Activated CD8-positive, alpha-beta memory T cell treated with anti-CD3 and anti-CD28 coated beads for 24 hours (primary cell): ENCODE measurements at places on chromosomes 2 and 18.

DNA sequence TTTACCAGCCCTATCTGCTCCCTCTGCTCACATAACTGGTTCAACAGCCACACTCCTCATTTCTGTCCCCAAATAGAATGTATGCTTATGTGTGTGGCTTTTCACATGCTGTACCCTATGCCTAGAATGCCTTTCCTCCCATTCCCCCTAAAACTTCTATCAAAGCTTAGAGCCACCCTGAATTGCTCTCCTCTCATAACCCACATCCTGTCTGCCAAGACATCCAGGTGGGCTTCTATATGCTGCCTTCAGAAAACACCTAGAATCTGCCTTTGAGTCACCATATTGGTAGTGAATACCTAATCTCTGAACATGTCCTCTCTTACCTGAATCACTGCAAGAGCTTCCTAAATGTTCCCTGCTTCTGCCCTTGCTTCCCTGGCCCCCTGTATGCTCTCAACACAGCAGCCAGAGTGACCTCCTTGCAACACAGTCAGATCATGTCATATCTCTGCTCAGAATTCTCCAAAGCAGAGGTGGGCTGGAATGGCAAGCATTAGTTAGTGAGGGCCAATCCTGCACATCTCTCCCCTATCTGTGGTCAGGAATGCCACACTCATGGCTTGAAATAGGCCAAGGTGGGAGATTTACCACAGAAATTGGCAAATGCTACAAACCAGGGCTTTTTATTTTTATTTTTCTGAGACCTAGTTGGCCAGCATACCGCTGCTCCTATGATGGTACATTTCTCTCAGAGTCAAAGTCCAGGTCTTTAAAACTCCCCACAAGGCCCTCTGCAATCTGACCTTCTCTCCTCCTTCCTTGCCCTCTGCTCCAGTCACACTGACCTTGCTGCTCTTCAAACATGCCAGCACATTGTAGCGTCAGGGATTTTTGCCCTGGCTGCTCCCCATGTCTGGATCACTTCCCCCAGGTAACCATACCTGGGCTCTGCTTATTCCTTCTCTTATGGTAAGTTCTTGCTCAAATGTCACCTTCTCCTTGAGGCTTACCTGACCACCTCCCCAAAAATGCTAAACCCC, 111.8 kb upstream of the STON1 start:
- DNase-seq = no peak

GRCh38 chr2:20110876-20111275, 59.4 kb upstream of the LAPTM4A start:
- no peak for DNase-seq

- no peak for DNase-seq
These were observed 64.4 kb downstream of the AOX1 start for GRCh38 chr2:200650195-200650594.

DNA sequence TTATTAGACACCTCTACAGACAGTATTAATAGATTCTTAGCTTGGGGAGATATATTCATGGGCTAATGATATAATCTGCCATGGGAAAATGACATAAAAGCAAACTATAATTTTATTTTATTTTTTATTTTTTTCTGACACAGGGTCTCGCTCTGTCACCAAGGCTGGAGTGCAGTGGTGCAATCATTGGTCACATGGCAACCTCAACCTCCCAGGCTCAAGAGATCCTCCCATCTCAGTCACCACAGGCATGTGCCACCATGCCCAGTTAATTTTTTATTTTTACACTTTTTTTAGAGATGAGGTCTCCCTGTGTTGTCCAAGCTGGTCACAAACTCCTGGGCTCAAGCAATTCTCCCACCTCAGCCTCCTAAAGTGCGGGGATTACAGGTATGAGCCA, 39.3 kb downstream of the RTN4 start:
- no peak for DNase-seq

DNA sequence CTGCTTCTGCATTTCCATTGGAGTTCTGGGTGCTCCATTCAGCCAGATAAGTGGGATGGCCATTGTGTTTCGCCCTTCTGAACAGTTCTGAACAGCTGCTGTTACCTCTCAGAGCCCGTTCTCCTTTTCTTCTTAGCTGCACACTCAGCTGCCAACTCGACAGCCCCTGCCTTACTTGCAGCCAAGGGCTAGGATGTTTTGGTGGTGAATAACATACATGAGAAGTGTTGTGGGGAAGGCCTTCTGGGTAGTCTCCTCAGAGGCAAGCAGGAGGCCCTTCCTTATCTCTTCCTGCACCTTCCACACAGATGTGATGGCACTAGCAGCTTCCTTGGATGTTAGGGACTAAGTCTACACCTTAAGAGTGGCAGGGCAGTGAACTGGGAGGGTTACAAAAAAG, 138.4 kb upstream of the NOSTRIN start:
- DNase-seq = no peak

GRCh38 chr2:46328291-46328690, 31.1 kb downstream of the EPAS1 start:
- DNase-seq = no peak

DNA sequence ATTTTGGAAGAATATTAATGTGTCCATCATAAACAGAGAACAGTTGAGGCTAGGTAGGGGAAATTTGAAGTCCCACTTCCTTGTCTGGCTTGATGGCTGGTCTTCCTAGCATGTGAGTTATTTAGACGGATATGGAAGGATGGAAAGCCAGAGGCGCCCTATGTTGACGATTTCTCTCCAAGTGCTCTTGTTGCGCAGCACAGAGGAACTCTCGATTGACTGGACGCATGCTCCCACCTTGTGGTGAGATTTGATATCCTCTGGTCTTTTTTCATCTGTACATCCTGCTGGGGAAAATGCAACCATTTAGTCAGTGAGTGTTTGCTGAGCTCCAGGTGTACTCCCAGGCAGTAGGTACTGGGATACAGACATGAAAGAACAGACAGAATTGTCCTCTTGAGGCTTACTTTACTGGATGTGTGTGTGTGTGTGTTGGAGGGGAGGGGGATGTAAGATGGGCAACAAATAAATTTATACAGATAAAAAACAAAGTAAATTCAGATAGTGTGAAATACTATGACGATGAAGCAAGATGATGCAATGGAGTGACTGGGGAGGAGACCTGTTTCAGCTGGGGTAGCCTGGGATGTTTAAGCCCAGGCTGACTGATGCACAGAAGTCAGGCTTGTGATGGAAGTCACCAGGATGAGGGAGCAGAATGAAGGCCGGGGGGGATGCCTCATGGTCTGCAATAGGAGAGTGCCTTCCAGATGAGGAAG, 137.2 kb downstream of the TRIM43 start:
- DNase-seq = no peak

- DNase-seq = no peak
These were observed 1.9 kb downstream of the YES1 start for GRCh38 chr18:809985-810642.

GRCh38 chr2:235494716-235495372, 1.0 kb downstream of the AGAP1 start:
- DNase-seq = no peak

- DNase-seq = no peak
These were observed 36.1 kb upstream of the TXNDC2 start for GRCh38 chr18:9849407-9850283.

DNA sequence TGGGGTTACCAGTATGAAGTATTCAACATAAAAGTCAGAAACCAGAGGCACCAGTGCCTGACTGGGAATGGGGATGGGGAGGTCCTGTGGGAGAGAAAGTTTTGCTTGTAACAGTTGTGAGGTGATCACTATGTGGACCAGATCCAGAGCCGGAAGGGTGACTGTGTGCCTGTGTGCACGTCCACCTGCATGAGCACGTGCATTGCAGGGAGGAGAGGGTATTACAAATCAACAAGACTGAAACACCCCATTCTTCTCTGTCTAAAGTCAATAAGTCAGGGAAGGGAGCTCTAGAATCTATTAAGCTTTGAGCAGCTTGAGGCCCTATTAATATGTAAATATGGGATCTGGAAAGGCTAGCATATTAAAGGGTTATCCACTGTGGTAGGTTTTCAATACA, 241.0 kb upstream of the ACVR2A start:
- DNase-seq = no peak

GRCh38 chr2:151334082-151334815, 23.1 kb upstream of the TNFAIP6 start:
- no peak for DNase-seq

DNA sequence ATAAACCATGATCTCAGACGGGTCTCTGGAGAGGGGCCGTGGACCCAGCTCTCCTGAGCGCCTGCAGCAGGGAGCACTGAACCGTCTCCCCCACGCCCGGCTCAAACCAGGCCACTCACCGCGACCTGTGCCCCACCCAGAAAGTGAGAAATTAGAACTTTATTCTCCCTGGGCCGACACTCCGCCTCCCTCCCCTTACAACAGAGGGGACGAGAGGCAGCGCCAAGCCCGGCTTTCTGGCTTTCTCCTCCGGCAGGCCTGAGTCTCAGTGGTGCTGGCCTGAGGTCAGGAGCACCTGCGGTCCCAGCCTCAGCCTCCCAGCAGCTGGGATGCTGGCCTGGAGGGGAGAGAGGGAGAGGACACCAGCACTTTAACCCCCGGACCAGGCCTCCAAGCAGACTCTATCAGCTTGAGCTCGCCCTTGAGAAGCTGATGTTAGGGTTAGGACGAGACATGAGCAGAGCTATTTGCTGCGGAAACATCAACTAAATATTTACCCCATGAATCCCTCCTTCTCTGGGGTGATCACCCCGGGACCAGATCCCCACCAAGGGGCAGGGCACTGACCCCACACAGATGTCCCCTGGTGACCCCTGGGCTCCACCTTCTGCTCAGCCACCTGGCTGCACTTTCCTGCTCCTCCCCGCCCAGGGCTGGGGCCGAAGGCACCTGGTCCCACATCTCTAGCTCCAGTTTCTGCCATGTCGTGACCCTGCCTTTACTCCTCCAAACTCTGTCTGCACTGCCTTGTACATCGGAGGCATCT, 856.3 kb upstream of the SALL3 start:
- no peak for DNase-seq

DNA sequence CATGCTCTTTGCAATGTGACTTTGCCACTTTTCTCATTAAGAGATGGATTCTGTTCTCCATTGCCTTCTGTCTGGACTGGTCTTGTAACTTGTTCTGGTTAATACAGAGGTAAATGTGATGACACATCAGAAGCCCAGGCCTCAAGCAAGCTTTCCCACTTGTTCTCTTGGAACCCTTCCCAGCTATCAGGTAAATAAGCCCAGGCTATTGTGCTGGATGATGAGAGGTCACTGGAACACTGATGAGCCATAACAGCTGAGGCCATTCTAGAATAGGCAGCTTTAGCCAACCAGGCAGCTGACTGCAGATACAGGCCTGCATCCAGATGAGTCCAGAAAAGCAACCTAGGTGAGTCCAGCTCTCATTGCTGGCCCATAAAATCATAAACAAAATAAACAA, 1007.0 kb upstream of the ACVR2A start:
- DNase-seq = no peak

DNA sequence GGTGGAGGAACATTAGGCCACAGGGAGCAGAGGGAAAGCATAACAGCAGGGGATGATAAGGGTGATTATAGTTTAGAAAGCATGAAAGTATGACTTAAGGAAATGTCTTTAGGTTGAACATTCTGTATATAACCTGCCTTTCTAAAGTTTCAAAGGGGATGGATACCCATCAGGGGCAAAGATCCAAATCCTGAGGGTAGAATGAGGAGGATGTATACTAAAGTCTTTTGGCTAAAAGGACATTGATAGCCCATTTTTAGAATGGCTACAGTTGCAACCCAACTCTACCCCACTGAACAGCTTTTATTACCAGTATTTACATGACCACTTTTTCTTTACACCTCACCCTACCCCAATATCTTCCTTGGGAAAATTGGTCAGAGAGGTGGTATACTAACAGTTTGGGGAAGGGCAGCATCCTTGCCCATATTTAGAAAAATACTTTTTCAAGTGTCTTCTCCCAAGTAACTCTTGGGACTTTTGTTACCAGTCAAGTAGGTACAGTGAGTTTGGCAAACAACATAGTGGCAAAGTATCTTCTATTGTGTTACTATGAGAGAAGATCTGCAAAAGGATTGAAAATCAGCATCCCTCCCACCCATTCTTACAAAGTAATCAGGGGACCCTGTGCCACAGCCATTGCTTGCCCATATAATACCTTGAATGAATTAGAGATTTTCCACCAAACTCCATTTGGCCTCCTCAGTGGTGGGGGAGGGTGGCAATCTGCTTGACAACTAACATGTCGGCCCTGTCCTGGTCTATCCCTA, 8.3 kb downstream of the MAT2A start:
- no peak for DNase-seq

GRCh38 chr2:189540551-189540950, 40.0 kb downstream of the SLC40A1 start:
- DNase-seq = no peak

DNA sequence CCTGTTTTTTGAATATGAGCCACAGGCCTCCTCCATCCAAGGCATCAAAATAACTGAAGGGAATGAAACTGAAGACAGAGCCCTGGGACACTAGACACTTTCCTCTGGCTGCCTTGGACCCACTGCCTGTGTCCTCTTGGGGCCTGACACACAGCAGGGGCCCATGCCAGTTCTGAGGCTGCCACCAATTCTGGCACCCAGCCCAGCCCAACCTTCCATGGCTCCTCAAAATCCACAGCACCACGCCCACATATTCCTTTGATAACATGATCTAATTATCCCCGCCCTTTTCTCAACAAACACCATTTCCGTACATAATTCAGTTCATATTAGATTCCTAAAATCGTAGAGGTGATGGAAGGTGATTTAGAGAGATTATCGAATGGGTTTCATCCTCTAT, 64.2 kb downstream of the EMX1 start:
- DNase-seq = no peak

- no peak for DNase-seq
These were observed 10.9 kb downstream of the CIB4 start for GRCh38 chr2:26630235-26630634.

GRCh38 chr2:176936410-176936809, 276.2 kb upstream of the HNRNPA3 start:
- DNase-seq = no peak

GRCh38 chr2:30541680-30542079, 94.6 kb downstream of the LCLAT1 start:
- no peak for DNase-seq

DNA sequence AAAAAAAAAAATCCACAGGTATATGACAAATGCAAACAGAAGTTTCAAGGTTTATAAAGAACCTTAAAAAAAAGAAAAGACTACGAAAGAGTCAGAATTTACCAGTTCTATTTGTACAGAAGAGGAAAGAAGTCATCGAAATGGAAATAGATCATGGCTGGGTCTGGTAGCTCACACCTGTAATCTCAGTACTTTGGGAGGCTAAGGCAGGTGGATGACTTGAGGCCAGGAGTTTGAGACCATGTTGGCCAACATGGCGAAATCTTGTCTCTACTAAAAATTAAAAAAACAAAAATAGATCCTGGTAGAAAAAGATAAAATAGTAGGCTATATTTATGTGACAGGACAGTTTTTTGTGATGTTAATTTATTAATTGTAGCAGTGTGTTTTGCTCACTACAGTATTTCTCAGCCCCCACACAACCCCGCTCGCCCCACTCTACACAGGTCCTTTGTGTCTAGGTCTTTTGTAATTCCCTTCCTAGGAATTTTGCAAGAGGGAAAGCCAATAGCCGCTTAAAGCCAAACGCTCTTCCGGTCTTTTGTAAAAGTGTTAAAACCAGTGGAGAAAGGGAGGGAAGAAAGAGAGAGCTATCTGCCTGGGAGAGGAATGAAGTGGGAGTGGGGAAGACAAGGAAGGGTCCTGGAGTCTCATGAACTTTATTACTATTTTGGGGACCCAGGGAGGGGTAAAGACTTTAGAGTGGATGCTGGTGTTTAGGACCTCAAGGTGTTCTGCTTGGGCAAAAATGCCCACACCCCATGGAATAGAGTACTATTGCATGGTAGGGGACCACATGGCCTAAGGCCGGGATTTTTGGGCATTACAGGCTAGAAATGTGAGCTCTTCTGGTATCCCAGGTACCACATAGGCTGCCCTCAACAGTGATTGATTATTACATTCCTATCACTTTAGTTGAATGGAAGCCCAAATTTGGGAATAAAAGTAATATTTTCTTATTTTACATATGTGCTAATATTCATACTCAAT, 59.4 kb upstream of the XPO1 start:
- DNase-seq = no peak
